Psoas muscle (tissue), 8 donors: ENCODE measurements at places on chromosomes 7 and 10.

DNA sequence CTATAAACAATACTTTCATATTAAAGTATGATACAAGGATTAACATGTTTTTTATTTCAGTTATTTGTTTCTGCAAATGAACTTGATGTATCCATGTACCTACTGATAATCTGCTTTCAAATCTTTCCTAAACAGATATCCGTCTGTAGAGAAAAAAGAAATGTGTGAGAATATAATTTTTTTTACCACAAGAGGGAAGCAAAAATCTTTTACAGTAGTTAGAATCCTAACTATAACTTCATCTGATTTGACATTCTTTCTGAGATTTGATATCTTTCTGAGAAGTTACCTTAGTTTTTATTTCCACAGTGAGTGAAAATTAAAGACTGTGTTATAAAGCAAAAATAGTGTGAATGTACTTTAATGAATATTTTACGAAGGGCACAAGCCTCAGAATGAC lies 203.9 kb upstream of the PCLO start:
- no peak for DNase-seq

GRCh38 chr10:87546971-87547413 lies 42.3 kb downstream of the MINPP1 start:
- DNase-seq = no peak

- no peak for DNase-seq
Observed at GRCh38 chr7:22688084-22688483, 38.9 kb upstream of the IL6 start.

GRCh38 chr7:49731836-49732235 lies 41.6 kb upstream of the VWC2 start:
- DNase-seq = no peak

- no peak for DNase-seq
Observed at GRCh38 chr7:3518546-3518945, 217.5 kb downstream of the SDK1 start.

DNA sequence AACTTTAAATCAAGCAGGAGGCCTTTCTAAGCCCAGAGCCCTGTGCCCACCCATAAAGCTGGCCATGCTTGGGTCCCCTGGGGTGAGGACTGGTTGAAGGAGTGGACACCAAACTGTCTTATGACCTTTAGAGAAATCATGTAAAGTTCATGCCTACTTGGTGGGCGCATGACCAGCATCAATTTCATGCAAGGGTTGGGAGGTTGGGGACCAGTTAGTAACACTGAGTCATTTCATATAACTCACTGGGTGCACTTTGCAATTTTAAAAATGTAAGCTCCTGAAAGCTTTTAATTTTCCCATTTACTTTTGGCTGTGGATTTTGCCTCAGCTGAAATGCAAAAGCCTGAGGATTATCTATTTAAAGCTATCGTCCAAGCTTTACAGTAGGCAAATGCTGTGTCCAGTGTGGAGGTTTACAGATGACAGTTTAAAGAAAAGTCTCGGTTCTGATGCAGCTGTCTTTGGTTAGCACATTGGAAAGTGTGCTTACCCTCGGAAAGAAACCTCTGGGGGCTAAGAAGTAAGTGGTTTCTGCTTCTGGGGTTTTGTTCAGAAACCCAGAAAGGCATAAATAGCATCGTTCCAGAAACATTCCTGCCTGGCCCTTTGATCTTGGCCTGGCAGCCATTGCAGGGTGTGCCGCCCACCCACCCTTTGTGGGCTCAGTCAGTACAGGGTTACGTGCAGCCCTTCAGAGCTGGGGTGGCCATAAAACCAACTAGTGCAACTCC lies 48.8 kb upstream of the CHST15 start:
- no peak for DNase-seq

DNA sequence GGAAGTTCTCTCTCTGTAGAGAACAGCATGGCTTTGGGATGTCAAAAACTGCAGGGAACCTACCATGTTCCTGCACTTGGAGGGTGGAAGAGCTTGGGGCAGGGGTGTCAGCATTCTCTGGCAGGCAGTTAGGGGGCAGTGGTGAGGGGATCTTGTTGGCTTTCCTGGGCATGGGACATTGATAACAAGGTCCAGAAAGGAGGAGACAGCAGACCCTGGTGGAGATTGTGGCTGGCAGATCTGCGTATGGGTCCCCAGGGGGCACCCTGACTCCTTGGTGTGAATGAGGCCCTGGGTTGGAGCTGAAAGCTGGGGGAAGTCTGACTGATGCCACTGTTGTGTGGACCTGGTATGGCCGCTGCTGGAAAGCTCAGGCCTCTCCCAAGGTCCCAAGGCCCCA lies 22.9 kb upstream of the CAMK2B start:
- no peak for DNase-seq

DNA sequence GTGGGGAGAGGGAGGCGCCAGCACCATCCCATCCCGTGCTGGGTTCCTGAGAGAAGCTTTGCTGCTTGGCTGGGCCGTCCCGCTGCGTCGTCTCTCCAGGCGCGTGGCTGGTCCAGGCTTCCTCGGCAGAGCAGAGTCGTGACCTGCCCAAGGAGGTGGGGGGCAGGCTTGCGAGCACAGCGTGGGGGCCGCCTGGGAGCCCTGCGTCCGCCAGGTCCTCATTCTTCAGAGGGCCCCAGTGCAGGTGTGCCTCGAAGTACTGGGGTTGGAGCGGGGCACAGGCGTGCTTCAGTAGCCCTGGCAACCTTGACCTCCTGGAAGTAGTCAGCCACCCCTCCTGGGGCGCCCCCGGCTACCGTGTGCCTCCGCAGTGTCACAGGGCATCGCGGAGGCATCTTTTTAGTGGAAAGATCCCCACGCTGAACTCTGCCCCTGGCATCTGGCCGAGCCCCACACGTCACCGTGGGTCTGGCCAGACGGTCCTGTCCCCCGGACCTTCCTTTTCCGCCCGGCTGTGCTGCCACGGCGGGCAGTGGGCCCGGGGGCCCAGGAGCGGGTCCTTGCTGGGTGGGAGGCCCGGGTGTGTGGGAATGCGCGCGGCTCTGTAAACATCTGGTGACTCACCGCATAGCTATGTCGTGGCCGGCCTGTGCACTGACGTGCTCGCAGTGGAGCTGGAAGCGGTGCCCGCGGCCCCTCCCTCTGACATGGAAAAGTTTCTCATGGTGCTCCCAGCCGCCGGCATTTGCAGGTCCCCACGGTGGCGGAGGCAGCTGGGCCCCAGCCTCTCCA lies 6.4 kb downstream of the MAFK start:
- DNase-seq = peak; percentile 98

- DNase-seq = no peak
Observed at GRCh38 chr7:154827007-154827406, 175.9 kb downstream of the PAXIP1 start.

DNA sequence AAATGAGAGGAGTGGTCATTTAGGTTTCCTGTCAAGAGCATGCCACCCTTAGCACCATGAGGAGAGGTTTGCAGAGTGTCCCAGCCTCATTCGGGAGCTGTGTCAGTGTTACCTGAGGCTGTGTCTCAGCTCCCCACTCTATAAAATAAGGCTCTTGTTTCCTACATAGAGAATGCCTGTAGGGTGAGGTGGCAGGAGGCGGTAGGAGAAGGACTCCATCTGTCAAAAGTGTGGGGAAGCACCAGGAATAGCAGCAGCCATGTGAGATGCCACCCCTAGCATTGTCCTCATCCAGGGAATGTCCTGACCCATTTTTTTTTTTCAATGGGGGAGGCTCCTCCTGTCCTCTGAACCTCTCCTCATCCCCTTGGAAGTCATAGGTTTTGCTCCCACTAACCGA lies 451.2 kb downstream of the PLXNA4 start:
- no peak for DNase-seq

GRCh38 chr7:112263519-112263918 lies 57.0 kb downstream of the ZNF277 start:
- DNase-seq = no peak
